ENCODE measurements at places on chromosomes 6 and 20. TPM values are rescaled to one million over a fixed set of nuclear protein-coding genes. Genes with fewer than 3 reads are reported as not detected.

The CRISP2 gene
- total RNA-seq = 0.50 TPM

The MATN4 gene
- total RNA-seq = 5.1 TPM

The SYNJ2 gene
- 8.4 TPM for total RNA-seq

The FOXF2 gene
- not detected for total RNA-seq

The BMP5 gene
- 0.07 TPM for total RNA-seq

The CDH4 gene
- total RNA-seq = 4.2 TPM

The OPRM1 gene
- total RNA-seq = not detected

The TAP2 gene
- total RNA-seq = 102 TPM

The BNIP5 gene
- not detected for total RNA-seq

The AAR2 gene
- total RNA-seq = 26.9 TPM

The DPPA5 gene
- 7.0 TPM for total RNA-seq

The C6orf52 gene
- not detected for total RNA-seq

The SKIC2 gene
- total RNA-seq = 47.2 TPM

The RAET1G gene
- not detected for total RNA-seq

The MOXD1 gene
- 4.3 TPM for total RNA-seq

The SRMS gene
- 0.50 TPM for total RNA-seq

The RTN4IP1 gene
- total RNA-seq = 17.5 TPM

The GRM4 gene
- total RNA-seq = 24.4 TPM

The BPI gene
- not detected for total RNA-seq

The SLC17A4 gene
- total RNA-seq = not detected

The BFSP1 gene
- total RNA-seq = 5.0 TPM

The TRIM15 gene
- total RNA-seq = 1.0 TPM

The VGLL2 gene
- 0.12 TPM for total RNA-seq

The OR2H1 gene
- total RNA-seq = not detected

The HLA-DOA gene
- 30.5 TPM for total RNA-seq
